ENCODE measurements at places on chromosomes 2 and 18.

DNA sequence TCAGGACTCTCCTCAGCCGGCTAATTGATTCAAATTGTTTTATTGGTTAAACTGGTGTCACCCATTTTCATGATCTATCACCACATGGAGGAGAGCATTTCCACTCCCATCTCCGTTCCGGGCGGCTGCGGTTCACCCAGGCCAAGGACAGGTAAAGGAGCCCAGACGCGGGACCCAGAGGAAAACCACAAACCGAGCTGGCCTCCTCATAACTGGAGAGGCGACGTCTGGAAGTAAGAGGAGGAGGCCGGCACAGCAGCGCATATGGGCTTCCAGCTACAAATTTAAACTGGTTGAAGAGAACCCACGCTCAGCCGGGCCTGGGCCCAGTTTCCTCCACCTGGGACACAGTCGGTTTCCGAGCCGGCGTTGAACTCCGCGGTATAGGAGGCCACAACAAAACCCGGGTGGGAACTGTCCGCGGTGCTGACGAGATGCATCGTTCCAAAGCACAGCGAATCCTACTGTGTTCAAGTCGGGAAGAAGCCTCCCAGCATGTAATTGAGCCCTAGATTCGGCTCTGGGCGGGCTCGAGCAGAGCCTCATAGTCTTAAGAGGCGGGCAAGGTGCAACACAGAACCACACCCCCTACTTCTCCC lies 3.0 kb upstream of the SKOR2 start:
- no peak for DNase-seq

DNA sequence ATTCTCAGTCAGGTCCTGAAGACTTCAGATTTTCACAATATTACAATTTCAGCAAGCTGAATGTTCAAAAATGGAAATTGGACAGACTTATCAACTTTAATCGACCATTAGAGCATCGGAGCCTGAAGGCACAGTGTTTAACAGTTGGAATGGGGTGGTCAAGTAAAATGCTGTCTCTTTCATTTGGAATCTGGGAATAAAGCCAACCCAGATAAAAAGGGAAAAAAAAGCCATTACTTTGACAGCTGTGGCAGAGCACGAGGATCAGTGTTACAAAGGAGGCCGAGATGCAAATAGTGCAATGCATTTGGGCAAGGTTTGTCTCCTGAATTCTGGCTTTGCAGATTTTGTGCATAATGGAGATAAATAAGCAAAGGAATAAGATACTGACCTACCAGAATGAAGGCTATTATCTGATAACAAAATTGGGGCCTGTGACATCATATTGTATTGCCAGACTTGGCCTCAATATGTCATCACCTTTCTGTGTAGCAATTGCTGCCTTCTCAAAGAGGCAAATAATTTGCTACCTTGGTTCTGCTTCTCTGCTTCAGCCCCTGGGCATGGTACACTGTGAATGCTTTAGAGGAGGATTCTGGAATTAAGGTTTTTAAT lies 277.5 kb upstream of the KLHL29 start:
- DNase-seq: no peak

DNA sequence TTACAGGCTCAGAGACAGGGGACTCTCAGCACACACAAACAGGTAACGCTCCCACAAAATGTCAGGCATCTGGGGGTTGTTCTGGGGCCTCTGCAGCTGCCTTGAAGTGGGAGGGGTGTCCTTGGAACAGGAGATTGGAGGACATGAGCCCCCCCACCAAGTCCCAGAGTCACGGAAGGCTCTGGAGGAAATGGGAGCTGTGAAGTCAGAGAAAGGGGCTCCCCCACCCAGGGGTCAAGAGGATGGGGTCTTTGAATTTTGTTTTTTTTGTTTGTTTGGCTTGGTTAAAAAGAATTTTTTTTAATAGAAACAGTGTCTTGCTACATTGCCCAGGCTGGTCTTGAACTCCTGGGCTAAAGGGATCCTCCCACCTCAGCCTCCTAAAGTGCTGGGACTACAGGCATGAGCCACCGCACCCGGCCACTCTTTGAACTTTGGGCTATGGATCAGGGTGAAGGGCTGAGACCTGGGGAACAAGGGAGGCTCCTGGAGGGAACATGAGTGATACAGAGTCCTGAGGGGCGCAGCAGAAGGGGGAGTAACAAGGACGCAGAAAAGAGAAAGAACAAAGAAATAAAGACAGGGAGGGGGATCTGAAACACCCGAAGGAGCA lies 46.8 kb downstream of the TNS1 start:
- DNase-seq: no peak

GRCh38 chr2:190789074-190790004 lies 91.3 kb upstream of the GLS start:
- no peak for DNase-seq

DNA sequence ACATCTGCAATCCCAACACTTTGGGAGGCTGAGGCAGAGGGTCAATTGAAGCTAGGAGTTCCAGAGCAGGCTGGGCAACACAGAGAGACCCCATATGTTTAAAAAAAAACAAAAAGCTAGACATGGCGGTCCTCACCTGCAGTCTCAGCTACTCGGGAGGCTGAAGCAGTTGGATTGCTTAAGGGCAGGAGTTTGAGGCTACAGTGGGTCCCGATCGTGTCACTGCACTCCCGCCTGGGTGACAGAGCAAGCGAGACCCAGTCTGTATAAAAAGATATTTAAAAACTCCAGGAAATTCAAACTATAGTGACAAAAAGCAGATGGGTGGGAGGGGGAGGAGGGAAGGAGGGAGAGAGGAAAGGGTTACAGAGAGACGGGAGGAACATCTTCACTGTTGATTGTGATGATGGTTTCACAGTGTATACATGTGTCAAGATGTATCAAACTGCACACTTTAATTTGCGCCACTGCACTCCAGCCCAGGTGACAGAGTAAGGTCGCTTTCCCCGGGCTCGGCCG lies 942 bp upstream of the ZNF236 start:
- DNase-seq: no peak

GRCh38 chr2:94874277-94874997 lies 3.2 kb downstream of the TEKT4 start:
- peak; percentile 61 for DNase-seq

GRCh38 chr2:109475531-109476210 lies 138.1 kb downstream of the SEPTIN10 start:
- no peak for DNase-seq

DNA sequence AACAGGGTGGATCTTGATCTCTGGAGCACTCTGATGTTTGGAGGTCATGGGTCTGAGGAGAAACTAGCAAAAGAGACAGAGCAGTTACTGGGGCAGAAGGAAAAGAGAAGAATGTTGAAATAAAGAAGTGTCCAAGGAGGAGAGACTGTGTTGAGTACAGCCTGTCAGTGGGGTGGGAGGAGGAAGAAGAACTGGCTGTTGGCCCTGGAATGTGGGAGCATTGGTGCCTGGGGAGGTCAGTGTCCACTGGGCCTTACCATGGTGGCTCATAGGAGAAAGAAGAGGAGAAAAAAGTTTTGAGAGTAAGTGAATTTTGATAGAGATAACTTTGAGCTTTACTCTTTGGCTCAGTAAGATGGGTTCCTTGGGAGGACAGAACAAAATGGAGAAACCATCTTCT lies 499.0 kb downstream of the TXNL1 start:
- DNase-seq: no peak

GRCh38 chr18:9772847-9773677 lies 65.0 kb downstream of the RAB31 start:
- no peak for DNase-seq

DNA sequence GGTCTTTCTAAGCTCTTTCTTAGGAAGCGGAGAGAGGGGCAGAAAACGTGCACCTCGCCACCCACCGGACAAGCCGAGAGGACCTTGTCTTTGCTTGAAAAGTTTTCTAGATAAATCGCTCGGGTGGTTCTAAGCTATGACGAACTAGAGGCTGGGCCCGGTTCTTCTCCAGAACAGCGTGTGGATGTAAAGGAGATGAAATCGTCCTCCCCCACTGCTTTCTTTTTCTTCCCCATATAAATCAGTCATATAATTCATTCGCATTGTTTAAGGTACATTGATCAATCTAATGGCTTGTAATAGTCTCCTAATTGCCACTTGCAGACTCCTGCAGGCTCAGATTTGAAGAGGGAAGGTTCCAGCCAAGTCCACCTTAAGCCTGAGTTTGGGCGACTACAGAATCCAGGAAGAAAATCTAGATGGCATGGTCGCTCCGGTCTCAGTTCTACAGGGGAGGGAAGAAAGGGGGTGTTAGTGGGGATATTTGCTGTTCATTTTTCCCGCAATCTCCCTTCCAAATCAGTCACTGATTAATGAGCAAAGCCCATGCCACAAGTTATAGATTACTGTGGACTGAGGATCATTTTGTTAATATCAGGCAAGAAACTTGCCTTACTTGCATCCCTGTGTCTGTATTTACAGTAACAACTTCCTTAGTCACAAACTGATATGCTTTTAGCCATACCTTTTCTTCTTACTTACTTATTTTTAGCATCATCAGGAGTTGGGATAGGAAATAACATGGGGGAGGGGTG lies 5.6 kb upstream of the SP9 start:
- no peak for DNase-seq

GRCh38 chr2:177675350-177675821 lies 282.8 kb downstream of the AGPS start:
- DNase-seq: no peak

GRCh38 chr2:42296226-42296625 lies 64.8 kb downstream of the COX7A2L start:
- no peak for DNase-seq

DNA sequence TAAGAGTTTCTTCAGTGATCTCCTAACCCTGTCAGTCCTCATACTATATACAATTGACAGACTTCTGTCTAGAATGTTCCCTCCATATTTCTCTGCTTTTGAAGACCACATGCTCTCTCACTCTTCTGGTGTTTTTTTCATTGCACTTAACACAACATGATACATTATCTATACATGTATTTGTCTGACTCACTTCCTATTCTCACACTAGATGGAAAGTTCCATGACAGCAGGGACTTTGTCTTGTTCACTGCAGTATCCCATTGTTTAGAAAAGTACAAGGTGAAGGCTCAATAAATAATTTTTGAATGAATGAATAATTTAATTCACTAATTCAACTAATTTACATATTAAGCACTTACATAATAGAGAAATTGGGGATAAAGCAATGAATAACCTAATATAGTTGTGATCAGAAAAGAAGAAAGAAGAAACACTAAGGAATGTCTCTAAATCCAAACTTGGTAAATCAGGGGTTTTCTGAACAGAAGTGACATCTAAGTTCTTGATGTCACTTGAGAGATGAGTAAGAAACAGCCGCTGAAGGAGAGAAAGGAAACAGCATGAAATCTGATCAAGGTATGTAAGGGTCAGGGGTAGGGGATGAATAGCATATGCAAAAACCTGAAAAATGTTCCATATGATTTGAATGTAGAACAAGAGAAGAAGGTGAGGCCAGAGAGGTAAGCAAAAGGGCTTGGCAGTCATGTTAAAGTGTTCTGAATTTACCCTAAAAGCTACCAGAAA lies 42.4 kb downstream of the MBD2 start:
- DNase-seq: no peak

GRCh38 chr2:24365051-24365450 lies 4.7 kb upstream of the ITSN2 start:
- DNase-seq: no peak

- no peak for DNase-seq
Measured at GRCh38 chr2:241632478-241633325, 4.3 kb downstream of the THAP4 start.

- no peak for DNase-seq
Measured at GRCh38 chr2:217986256-217986961, 16.4 kb downstream of the TNS1 start.

- DNase-seq: no peak
Measured at GRCh38 chr2:145626301-145626700, 1106.4 kb upstream of the ZEB2 start.

DNA sequence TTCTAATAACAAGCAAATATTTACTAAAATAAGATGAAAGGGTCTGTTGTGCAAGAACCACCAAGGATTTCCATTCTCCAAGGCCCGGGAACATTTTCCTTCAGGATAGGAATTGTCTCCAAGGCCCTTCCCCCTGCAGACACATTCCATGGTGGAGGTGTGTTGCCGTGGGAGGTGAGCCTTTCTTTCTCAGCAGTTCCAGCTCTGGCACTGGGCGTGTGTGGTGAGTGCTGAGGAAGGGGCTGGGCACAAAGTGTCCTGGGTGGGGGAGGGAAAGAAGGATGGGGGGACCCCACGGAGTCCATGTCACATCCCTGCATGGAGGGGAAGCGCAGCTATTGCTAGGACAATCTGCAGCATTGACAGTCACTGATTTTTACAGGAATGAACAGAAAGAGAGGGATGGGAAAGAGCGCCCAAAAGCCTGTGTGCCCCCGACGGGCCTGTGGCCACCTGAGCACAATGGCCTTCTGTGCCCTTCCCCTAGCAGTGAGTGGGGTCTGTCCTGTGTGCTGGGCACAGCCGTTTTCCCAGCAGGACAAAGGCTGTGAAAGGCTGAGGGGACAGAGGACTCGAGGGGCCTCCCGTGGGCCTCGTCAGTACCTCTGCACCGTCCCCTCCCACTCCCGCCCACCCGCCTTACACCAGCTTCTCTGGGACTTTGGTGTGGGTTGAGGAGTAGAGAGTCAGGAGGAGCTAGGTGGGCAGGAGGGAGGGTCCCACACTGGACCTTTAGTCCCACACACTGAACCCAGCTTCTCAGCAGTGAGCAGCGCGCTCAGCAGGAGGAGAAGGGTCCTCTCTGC lies 79.8 kb downstream of the PTGR3 start:
- DNase-seq: no peak

DNA sequence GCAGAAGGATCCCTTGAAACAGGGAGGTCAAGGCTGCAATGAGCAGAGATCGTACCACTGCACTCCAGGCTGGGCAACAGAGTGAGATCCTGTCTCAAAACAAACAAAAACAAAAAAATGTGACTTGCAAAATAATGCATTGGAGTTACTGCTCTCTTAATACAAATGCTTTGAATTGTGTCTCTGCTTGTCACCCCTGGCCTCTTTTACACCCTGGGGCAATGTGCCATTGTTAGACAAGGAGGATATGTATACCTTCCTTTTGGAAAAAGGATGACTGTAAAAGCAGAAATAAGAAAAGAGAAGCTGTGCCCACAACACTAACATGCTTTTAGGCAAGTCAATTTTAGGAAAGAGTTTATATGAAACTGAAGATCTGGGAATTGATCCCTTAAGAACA lies 20.8 kb upstream of the C2orf74 start:
- DNase-seq: no peak

DNA sequence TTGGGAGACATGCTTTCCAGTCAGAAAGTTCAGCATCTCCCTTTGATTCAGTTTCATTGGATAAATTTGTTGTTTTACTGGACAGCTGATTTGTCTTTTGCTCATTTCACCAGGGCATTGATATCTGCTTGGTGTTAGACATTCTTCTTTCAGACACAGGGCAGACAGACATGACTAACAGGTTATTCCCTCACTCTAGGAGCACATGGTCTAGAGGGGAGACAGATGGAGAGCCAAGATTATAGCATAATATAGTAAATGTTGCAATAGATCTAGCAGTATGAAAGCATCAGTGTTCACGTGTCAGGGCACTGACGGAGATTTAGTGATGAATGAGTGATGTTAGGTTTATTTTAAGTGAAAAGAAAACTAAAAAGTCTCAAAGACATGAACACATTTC lies 187.0 kb upstream of the CYRIA start:
- no peak for DNase-seq

- peak; percentile 8 for DNase-seq
Measured at GRCh38 chr2:235793163-235793752, 299.4 kb downstream of the AGAP1 start.

- no peak for DNase-seq
Measured at GRCh38 chr18:12011957-12012549, 30.7 kb downstream of the IMPA2 start.

Measured in SW480 (cell line).